ENCODE measurements at places on chromosomes 5 and 9.

DNA sequence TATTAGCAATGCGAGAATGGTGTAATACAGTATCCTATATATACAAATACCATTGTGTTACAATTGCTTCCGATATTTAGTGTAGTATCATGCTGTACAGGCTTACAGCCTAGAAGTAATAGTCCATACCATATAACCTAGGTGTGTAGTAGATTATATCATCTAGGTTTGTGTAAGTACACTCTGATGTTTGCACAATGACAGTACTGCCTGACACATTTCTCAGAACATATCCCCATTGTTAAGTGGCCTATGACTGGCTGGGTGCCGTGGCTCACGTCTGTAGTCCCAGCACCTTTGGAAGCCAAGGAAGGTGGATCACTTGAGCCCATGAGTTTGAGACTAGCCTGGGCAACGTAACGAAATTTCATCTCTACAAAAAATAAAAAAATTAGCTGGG, 124.6 kb downstream of the PAM start:
- no peak for DNase-seq

DNA sequence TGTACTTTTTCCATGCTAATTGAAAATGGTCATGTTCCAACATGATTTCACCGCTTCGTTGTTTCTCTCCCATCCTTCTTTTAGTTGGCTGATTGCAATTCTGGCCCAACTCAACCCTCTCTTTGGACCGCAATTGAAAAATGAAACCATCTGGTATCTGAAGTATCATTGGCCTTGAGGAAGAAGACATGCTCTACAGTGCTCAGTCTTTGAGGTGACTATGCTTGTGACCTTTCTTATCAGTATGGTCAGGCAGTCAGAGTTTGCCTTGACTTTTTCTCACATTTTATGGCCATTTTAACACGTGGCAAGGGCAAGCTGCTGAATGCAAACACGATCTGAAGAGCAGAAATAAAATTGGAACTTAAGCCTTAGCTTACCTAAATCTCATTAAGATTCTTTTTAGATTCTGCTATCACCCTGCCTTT, 36.0 kb upstream of the CREBRF start:
- no peak for DNase-seq

DNA sequence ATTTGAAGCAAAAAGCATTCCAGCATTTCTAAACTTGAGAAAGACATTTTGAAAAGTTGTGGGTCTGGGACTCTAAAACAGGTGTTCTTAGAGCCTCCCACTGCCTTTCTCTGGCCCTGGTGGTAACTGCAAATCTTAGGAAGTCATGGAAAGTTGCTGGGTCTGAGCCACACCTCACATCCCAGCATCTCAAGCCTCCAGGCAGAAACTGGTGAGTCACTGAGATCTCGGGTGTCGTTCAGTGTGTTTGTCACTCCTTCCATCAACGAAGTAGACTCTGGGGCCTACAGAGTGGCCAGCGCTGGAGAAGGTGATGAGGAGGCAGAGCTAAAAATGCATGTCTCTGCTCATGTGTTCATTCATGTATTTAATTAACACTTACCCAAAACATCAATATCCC, 59.6 kb upstream of the C5orf58 start:
- no peak for DNase-seq

DNA sequence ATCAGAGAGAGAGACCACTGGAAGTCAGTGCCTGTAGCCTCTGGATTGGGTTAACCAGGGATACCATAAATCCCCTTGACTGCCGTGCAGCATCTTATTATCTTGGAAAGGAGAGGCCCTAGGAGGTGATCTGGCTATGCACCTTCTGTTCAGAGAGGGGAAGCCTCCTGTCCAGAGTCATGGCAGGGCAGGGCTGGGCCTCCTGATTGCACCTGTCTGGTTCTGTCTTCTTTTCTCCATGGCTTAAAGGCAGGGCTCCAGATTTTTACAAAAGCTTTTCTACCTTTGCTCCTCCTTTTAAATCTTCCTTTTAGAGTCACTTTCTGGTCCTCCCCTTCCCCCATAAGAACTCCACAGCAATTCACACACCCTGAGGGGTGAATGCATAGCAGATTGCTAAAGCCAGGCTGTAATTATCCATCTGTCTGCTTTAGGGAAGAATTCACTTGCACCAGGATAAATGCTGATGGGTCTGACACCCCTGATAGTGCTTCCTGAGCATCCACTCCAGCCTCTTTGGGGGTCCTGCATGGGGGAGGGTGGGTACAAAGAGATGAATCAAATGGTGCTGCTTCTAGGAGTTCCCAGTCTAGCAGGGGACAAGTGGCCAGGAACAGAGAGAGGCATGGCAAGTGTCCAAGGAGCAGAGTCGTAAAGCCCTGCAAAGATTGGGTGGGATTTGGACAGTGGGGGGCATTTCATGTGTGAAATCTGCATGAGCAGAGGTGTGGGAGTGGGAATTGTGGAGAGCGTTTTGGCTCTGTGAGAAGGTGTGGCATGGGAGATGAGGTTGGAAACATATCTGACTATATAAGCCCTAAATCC, 141.3 kb upstream of the ALDH1B1 start:
- no peak for DNase-seq

GRCh38 chr5:17918373-17919104, 284.3 kb downstream of the TAF11L14 start:
- no peak for DNase-seq

DNA sequence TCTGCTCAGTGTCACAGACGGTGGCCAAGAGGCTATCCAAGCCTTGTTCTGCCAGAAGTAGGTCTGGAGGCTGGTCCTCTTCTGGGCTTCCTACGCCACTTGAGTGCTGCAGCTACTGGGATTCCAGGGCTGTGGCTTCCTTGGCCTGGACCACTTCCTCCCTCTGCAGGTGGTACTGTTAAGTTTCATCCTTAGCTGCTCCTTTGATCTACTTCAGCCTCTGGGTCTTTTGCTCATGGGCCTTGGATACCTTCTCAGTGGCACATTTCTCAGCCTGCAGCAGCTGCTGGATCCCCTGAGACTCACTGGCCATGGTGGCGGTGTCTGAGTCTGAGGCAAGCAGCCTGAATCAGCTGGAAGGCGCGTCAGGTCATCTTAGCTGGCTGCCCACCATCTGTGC, 10.3 kb downstream of the CNOT8 start:
- no peak for DNase-seq

- DNase-seq = no peak
Measured at GRCh38 chr9:79764374-79764773, 192.6 kb downstream of the TLE4 start.

DNA sequence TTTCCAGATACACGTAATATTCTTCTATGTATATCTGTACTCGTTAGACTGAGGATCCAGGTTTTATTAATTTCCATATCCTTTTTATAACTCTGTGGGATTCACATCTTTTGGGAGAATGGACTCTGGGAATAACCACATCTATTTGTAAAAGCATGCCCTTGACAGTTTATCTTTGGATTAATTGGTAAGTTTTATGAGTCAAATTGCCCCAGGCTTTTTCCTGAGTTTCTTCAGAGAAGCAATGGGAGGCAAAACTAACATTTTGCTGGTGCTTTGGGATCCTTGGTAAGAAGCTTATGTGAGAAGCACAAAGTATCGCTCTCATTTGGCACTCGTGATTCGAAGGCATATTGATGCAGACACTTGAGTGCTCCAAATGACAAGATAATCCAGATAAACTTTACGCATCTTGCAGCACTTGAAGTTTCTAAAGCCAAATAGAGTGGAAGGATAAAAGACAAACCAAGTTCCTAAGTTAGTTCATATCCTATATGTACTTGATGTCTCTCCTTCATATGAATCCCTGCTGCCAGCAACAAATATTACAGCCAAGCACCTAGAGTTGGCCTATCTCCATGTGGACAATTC, 324.7 kb downstream of the TLE4 start:
- no peak for DNase-seq

DNA sequence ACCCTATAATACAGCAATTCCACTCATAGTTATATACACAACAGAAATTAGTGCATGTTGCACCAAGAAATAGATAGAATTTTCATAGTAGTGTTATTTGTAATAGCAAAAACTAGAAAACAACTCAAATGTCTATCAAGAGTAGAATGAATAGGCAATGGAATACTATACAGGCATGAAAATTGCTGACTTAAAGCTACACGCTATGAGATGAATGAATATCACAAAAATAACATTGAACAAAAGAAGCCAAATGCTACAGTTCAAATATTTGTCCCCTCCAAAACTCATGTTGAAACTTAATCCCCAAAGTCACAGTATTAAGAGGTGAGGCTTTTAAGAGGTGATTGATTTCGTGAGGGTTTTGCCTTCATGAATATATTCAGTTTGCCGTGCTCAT, 215.1 kb downstream of the FRMD3 start:
- DNase-seq = no peak

DNA sequence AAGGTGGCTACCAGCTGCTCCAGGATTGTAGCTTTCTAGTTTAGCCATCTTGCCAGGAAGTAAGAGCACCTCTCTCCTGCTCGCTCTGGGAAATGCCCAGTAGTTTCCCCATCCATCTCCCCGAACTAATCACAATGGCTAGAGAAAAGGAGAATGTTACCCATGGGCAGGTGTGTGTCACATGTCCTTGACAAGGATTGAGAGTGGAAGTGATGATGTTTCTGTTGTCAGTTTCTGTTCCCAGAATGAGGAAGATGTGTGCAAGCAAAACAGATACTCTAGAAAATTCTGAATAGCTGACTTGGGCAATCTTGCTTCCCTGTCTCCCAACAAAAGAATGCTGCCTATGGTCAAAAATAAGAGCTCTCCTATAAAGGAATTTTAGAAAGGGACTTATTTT, 429.5 kb downstream of the EBF1 start:
- no peak for DNase-seq

DNA sequence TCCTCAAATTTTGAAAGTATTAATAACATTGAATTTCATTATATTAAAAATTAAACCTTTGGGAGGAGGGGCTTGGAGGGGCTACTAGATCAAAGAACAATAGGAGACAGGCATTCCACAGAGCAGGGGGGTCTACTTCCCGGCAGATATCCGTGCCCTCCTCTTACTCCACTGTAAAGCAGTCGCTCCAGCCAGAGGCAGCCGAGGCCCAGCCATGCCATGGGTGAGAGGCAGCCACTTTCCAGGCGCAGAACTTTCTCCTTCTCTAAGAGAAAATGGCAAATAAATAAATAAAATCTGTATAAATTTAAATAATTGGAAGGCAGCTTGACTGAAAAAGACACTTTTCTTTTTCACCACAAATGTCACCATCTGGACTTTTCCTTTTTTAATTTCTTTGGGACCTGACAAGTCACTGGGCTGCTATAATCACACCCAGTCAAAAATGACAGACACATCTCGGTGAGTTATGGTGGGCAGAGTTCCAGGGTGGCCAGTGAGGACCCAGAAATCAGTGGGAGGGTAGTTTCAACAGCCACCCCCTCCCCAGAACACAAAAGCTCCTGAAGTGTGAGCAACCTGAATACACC, 302.2 kb upstream of the SMARCA2 start:
- no peak for DNase-seq

- DNase-seq = no peak
Measured at GRCh38 chr5:54421976-54422375, 33.5 kb upstream of the HSPB3 start.

DNA sequence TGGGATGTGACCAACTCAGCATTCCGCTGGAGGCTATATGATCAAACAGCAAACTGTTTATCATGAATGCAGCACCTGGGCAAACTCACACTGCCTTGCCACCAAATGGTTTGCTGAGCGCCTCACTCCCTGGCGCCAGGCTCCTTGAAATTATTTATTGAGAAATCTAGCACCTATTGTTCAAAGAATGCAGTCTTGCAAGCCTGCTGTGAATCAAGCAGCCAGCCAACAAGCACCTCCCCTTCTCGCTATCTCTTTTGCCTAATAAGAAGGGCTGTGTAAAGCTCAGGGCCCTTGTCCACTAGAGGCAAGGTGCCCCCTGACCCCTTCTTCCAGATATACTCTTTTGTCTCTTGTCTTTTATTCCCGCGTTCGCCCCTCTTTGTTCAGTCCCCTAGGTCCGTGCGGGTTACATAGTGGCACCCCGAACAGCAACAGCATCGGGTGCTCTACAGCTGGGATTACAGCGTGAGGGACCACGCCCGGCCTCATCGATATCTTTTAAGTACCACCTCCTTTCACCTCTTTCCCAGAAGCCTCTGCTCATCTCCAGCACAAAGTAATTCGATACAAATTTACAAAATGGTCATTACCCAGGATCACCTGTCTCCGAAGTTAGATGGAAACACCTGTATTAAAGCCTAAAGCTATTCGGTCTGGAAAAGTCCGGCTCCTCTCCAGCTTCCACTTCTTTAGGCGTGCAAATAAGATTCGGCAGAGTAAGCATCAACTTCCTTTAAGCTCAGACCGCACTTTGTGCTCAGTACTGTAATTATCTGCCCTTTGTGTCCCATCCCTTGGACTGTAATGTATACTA, 896 bp downstream of the RIGI start:
- no peak for DNase-seq

DNA sequence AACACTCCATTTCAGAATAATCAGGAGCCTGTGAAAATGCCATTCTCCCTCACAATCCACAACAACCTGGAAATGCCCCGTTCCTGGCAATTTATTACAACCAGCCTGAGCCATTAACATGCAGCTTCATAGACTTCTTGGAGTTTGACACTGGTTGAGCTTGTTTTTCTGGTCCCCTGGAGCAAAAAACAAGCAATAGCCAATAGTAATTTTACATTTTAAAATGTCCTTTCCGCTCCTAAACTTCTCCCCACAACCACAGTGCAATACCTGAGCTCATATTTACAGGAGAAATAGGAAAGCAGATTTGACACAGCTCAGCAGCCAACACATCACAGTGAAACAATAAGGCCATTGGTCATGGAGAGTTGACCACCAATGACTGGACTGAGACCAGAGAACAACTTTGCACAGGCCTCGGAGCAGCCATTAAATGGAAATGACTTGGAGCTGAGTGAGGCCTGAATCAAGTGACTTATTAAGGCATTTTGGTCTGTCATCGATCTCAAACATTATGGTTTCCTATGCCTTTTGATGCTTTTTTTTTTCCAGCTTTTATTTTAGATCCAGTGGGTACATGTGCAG, 73.0 kb downstream of the ENC1 start:
- no peak for DNase-seq

DNA sequence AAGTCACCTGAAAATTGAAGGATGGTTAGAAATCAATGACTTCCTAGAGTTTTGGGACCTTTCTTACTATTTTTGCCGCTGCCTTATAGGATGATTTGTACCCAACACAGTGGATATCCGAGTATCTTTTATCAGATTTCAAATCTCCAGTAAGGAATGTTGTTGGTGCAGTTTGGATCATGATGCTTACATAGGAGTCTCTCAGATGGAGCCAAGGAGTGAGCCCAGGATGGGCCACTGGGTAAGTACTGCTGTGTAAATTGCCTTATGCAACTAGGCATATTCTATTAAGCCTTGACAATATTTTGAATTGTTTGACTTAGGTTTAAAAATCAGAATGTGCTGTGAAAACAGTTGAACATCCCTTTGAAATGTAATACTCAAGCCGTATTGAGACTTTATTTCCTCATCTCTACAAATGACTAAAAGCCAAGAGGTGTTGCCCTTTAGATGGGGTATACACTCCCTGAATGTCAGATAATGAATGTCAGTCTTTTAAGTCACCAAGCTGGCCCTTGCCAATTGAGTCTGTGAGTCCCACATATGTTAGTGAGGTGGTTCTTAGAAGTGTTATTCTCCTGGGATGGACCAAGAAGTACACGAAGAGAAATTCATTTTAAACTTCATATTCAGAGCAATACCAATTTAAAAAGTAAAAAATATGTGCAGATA, 271.8 kb upstream of the CTNND2 start:
- DNase-seq = no peak
